ENCODE measurements at places on chromosomes 1 and 21.
A peak's percentile ranks its signal among the peaks of the same experiment; 100 is the strongest.

DNA sequence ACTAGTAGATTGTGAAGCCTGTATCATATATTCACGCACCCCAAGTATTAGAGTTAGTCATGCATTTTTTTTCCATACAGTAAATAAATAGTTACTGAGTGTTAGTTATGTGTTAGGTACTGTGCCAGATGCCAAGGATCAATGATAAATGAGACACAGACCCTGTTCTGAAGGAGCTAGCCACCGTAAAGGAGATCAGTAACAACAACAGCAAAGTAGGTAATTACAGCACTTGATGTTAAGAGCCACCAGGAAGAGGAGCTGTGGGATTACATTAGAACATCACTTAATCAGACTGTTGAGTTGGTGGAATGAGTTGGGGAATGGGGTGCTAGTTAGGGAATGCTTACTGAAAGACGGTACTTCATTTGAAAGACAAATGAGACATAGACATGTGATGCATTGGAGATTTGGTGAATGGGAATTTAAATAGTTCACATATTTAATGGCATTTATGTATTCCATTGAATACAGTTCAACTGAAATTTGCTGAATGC is 21.0 kb downstream of the PRKAA2 start:
- DNase-seq: no peak

DNA sequence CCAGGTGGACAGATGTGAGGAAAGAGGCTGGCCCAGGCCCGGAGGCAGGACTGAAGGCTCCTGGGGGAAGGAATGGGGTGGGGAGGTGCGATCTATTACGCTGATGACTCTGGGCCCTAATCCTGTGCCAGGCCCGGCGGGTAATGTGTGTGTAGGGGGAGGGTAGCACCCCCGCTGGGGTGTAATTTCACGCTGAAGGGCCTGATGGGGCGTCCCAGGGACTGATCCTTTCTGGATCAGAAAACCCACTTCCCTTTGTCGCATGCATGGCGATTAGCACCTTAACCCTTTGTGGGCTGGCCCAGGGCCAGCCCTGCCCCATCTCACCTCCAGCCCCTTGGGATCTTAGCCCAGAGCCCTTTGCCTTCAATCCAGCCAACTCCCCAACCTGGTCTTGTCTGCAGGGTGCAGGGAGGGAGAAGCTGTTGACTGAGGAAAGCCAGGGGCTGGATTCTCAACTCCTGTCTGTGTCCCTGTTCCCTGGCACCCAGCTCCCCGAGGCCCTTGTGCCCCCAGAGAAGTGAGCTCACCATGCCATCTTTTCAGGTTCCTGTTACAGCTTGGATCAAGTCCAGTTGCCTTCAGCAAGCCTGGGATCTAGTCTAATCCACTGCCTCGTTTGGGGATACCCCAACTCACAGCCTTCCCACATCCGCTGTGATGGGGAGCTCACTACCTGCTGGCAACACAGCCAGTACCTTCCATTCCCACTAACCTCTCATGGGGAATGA is 26.0 kb downstream of the KNCN start:
- no peak for DNase-seq

GRCh38 chr1:20662110-20662475 is 924 bp upstream of the DDOST start:
- DNase-seq: no peak

- DNase-seq: no peak
Observed at GRCh38 chr21:35274090-35274489, 225.0 kb upstream of the RUNX1 start.

GRCh38 chr1:41272601-41273000 is 30.5 kb upstream of the SCMH1 start:
- DNase-seq: no peak

DNA sequence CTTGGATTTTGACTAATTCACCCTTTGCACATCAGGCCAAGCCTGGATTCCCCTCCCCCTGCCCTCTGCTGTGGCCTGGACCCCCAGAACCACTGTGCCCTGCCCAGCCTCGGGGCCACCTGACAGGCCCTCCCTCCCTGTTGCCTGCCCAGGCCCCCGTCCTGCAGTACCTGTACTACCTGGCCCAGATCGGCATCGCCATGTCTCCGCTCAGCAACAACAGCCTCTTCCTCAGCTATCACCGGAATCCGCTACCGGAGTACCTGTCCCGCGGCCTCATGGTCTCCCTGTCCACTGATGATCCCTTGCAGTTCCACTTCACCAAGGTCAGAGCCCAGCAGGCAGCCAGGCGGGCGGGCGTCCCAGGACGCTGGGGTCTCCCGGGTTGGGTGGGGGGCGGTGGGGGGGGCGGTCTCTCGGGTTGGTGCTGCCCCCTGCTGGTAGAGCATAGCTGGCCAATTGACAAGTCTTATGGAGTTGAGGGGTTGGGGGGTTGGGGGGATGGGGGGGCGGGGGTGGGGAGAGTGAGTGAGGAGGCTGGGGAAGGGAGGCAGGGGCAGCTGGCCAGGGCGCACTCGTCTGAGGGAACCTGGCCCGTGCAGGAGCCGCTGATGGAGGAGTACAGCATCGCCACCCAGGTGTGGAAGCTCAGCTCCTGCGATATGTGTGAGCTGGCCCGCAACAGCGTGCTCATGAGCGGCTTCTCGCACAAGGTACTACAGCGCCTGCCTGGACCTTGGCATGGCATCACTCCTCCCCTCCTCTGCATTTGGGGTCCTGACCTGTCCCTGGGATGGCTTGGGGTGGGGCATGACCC is 10.7 kb downstream of the AMPD2 start:
- DNase-seq: peak; percentile 19

- DNase-seq: no peak
Observed at GRCh38 chr1:1359308-1359663, 931 bp upstream of the MXRA8 start.

- DNase-seq: no peak
Observed at GRCh38 chr1:221700948-221701347, 40.9 kb downstream of the DUSP10 start.

DNA sequence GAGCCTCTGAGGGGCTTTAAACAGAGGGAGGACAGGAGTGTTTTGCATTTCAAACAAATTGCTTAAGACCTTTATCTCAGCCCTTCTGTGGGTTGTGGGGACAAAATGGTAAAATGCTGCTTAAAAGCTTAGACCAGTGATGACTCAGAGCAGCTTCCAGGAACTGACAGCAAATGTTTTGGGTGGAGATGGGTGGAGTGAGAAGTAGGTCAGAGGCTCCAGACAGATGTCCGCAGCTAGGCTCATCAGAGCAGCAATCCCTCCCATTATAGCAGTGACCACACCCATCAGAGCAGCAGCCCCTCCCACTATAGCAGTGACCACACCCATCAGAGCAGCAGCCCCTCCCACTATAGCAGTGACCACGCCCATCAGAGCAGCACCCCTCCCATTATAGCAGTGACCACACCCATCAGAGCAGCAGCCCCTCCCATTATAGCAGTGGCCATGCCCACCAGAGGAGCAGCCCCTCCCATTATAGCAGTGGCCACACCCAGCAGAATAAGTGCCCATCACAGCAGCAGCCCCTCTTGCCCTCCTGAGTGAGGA is 532.2 kb downstream of the MATN1 start:
- DNase-seq: peak; percentile 78

DNA sequence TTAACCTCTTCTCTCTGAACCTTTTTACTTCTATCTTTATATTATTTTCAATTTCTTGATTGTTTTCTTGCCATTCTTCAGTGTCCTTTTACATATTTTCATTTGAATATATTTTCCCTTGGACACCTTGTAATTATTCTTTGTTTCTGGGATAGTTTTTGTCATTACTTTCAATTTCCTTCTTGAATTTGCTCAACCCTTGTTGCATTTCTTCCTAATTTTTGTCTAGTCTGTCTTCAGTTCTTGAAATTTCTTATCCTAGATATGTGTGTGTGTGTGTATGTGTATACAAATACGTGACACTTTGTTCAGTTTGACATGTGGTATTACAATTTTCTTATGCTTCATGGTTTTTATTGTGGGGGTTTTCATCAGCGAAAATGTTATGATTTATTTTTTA is 1.9 kb upstream of the GALNT2 start:
- no peak for DNase-seq

DNA sequence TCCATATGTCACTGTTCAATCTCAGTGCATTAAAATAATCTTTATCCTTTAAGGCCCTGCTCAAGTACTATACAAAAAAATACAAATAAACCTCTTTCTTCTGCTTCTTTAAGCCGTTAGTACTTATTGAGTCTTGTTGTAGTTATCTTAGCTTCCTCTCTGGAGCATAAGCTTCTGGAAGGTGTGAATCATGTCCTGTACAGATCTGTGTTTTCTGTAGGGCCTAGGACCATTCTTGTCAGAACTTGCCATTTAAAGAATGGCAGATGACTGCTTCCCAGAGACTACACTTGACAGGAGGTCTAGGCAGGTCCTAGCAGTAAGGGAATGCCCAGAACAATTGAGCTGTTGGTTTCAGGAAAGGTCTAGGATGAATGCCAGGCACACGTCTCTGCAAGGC is 12.9 kb downstream of the NEK7 start:
- DNase-seq: no peak

GRCh38 chr21:15206514-15206913 is 141.7 kb upstream of the NRIP1 start:
- no peak for DNase-seq

GRCh38 chr1:29245876-29246275 is 9.6 kb downstream of the PTPRU start:
- DNase-seq: no peak
